ENCODE measurements at places on chromosomes 12 and 14.
A peak's percentile ranks its signal among the peaks of the same experiment; 100 is the strongest.

GRCh38 chr12:14239350-14239934 lies 126.0 kb upstream of the ATF7IP start:
- DNase-seq, result peak; percentile 45

GRCh38 chr12:1418144-1418543 lies 176.2 kb downstream of the FBXL14 start:
- no peak for DNase-seq

DNA sequence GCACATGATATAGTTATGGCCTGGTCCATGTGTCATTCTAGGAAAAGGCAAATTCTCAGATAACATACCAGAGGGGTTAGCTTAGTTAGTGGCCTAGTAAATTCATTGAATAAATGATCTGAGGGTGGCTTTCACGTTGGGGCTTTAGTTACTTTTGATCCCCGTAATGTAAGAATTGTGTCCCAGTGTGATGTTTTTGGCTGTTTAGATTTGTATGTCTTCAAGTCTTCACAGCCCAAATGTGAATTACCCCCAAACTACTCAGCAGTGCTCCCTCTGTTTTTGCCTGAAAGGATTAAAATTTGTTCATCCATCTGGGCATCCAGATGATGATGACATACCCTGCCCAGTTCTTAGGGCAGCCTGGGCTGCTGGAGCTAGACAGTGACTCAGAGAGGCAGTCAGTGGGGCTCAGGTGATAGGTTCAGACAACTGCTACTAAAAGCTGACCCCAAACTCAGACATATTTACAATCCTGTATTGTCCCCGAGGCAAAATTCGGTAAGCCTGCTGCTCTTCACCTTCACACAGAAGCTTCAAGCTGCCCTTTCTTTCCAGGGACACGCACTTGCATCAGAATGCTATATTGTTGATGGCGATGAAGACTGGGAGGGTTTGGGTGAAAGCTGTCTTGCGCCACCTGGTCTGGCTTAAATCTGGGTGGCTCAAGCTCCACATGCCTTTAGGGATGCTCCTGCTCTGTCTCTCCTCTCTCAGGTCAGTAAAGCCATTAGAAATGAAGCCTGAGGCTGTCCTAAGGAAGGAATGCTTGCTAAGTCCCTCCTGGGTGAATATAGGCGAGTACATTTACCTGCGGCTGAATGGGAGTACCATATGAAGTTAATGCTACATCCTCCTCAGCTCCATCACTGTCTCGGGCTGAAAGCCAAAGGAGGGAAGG lies 10.3 kb downstream of the GPRC5D start:
- no peak for DNase-seq

- no peak for DNase-seq
Measured at GRCh38 chr14:104103446-104104075, 18.1 kb downstream of the ASPG start.

DNA sequence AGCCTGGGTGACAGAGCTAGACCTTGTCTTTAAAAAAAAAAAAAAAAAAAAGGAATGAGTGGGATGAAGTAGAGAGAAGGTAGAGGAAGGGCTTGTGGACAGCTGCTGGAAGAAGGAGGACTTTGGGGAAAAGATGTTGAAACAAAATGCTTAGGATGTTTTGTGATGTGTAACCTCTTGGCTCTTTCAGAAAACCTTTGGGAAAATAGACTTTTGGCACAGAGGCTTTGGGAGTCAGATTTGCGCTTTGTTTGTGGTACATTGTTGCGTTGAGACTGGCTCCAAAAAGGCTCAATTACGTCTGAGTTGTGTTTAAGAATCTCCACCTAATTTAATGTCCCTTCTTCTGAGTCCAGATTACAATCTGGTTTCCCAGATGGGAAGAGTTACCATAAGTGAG lies 32.9 kb upstream of the SPTLC2 start:
- no peak for DNase-seq

GRCh38 chr14:55052269-55052930 lies 953 bp downstream of the MAPK1IP1L start:
- no peak for DNase-seq

GRCh38 chr12:32118806-32119205 lies 12.2 kb downstream of the BICD1 start:
- DNase-seq, result no peak

DNA sequence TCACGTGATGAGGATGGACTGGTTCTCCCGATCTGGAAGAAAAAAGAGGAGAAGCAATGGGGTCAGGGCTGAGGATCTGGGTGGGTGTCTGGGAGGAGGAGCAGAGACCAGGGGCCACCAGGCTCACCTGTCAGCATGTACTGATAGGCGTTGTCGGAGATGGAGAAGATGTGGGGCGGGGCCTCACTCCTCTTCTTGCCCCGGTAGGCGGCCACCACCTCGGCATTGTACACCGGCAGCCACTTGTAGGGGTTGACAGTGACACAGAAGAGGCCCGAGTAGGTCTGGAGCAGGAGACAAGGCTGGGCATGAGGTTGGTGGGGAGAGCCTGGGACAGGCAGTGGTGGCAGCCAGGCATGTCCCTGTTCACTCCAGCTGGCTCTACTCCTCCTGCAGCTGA lies 3.0 kb downstream of the MYH6 start:
- no peak for DNase-seq
